ENCODE measurements at places on chromosomes 2 and 18.
A peak's percentile ranks its signal among the peaks of the same experiment; 100 is the strongest.

DNA sequence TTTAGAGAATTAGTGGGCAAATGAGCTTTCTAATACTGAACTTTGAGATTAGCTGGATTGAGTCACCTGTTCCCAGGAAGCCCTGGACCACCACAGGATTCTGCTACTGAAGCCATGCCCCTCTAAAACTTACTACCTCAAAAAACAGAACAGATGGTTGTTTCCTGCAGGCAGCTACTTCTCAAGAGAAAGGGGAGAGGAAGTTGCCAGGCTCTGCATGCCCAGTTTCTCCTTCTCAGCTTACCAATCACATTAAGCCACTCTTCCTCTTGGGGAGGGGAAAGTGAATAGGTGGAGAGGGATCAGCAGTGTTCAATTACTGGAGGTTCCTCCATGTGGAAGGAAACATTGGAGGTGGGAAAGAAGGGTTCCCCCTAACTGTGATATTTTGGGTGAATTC, 24.9 kb upstream of the C1GALT1C1L start:
- no peak overlapping the region for H3K4me3 ChIP-seq
- H3K36me3 ChIP-seq: no peaks in the 10 kb centered on the region
- H3K27ac ChIP-seq: no peak overlapping the region
- no peaks in the 10 kb centered on the region for H3K4me1 ChIP-seq
- H3K27me3 ChIP-seq: no peaks in the 10 kb centered on the region

DNA sequence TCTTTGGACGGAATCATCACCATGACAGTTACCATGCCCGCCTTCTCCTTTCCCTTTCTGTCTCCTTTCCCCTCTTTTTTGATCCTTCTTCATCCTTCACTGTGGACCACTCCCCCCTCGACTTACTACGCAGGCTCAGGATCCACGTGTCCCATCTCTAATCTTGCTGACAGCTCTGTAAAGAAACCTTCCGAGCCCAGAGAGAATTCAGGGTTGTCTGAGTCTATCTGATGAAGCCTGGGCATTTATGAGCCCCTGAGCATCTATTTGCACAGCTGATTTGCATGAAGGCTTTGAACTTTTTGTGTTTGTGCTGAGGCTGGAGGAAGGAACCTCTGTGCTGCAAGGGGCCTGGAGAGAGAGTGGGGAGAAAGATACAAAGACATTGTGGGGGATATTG, 50.7 kb downstream of the CIB4 start:
- H3K27ac ChIP-seq: no peak overlapping the region
- H3K4me3 ChIP-seq: no peak overlapping the region
- no peaks in the 10 kb centered on the region for H3K27me3 ChIP-seq
- no peaks in the 10 kb centered on the region for H3K36me3 ChIP-seq
- no peaks in the 10 kb centered on the region for H3K4me1 ChIP-seq

DNA sequence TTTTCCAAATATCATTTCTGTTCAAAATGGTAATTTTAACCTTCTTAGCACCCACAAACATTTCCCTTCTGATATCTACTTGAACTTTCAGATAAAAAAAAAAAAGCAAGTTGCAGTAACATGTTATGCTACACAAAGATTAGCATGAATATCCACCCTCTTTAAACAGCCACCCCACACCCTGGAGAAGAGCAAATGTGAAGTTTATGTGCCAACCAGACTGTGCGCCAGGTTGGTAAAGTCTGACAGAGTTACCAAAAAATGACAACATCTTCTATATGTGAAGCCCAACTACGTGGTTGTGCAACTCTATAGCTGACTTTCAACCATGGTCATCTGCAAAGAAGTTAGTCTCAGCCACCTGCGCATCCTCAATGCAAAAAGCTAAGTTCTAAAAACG, 62.6 kb downstream of the BCL11A start:
- no peaks in the 10 kb centered on the region for H3K4me1 ChIP-seq
- H3K27me3 ChIP-seq: no peaks in the 10 kb centered on the region
- no peak for DNase-seq
- no peak overlapping the region for H3K27ac ChIP-seq
- peaks cover 27% of the 10 kb centered on the region for H3K36me3 ChIP-seq

GRCh38 chr2:17804358-17804757, 11.9 kb upstream of the MSGN1 start:
- H3K36me3 ChIP-seq: no peaks in the 10 kb centered on the region
- DNase-seq: no peak
- H3K27me3 ChIP-seq: no peaks in the 10 kb centered on the region
- no peaks in the 10 kb centered on the region for H3K4me1 ChIP-seq

- H3K4me3 ChIP-seq: no peak overlapping the region
- no peak for DNase-seq
- H3K27me3 ChIP-seq: no peaks in the 10 kb centered on the region
- no peaks in the 10 kb centered on the region for H3K36me3 ChIP-seq
- no peak overlapping the region for H3K27ac ChIP-seq
Measured at GRCh38 chr2:19238440-19239060, 119.9 kb downstream of the OSR1 start.

DNA sequence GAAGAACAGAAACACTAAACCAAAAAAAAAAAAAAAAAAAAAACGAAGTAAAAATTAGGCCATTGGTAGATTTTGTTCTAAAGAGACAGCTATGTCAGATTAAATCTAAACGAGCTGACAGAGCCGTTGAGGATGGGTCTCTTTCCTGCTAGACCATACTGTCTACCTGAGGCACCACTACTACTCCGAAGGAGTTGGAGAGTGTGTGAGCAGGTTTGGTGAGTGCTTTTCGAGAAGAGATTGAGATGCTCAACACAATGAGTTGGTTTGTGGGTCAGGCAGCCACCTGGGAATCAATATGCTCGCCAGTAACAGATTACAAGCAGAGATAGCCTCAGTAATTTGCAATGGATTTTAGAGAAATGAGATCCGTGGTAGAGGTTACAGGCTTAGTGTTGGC, 281.5 kb upstream of the EPAS1 start:
- H3K4me3 ChIP-seq: 0 out of 3 replicates have a peak overlapping the region, but pooled peaks have one; percentile 9
- H3K4me1 ChIP-seq: peaks cover 15% of the 10 kb centered on the region
- DNase-seq: no peak
- peak overlapping the region; percentile 81 for H3K27ac ChIP-seq
- H3K36me3 ChIP-seq: peaks cover 3% of the 10 kb centered on the region

DNA sequence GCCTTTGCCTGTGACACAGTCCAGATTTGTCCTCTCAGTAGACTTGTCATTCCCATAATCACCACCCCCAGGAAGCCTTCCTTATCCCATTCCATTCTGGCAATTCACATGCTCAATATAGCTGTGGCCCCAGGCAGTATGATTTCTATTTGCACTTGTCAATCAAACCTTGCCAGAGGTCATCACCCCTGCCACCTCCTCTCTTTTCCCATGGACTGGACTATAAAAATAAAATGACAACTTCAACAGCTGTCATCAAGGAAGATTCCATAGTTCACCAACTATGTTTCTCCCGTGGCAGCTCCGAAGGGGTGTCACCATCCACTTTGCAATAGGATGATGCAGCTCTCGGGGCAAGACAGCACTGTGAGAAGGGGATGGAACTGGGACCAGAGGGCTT, 255.7 kb downstream of the CELF4 start:
- H3K27me3 ChIP-seq: no peaks in the 10 kb centered on the region
- no peak overlapping the region for H3K27ac ChIP-seq
- no peak for DNase-seq
- H3K4me3 ChIP-seq: no peak overlapping the region
- H3K4me1 ChIP-seq: no peaks in the 10 kb centered on the region

DNA sequence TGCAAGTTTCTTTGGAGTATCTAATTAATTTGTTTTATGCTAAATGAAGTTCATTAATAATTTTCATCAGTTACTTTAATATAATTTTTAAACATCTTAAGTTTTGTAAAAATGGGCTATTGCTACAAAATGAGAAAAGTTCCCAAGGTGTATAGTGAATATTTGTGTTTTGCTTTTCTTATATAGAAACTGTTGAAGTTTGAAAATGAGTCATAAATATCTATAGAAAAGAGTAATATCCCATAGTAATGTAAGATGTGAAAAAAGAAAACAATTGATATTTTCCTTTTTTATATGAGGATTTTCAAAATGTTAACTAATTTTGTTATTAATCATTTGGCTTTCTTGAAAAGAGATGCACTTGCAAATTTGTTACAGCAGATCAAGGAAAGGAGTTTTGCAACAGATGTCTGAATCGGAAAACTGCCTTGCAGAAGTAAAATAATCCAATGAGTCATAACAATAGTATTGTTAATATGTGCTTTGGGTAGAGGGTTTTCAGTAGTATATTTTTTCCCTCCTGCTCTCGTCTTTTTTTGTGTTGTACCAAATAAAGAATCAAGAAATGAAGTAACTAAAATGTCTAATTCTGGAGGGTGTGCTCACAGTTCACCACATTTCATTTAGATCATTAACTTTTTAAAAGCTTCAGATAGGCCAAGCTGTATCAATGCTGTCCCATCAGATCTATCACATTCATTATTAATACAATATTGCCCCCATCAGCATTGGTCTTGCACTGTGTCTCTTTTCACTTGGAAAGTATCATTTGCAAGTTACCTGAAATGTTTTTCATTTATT, 15.5 kb downstream of the DUSP19 start:
- H3K27me3 ChIP-seq: no peaks in the 10 kb centered on the region
- no peak overlapping the region for H3K27ac ChIP-seq
- no peak for DNase-seq
- no peaks in the 10 kb centered on the region for H3K4me1 ChIP-seq
- no peaks in the 10 kb centered on the region for H3K36me3 ChIP-seq

DNA sequence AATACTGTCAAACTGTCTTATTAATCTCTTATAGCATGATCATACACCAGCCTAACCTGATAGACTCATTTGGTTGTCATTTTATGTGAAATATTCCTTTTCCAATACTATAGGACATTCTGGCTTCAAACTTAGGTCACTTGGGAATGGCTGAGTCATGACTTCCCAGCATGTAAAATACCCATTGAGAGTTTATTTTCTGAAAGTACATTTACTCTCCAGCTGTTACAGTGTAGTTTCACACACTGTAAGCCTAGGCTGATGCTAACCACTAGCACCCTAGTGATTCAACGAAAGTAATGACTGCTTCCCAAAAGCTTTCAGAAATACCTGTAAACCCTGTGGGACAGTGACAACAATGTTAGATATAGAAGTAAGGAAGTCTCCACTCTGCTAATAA, 93.8 kb downstream of the FIGN start:
- H3K27me3 ChIP-seq: no peaks in the 10 kb centered on the region
- H3K27ac ChIP-seq: no peak overlapping the region
- peaks cover 3% of the 10 kb centered on the region for H3K4me1 ChIP-seq

DNA sequence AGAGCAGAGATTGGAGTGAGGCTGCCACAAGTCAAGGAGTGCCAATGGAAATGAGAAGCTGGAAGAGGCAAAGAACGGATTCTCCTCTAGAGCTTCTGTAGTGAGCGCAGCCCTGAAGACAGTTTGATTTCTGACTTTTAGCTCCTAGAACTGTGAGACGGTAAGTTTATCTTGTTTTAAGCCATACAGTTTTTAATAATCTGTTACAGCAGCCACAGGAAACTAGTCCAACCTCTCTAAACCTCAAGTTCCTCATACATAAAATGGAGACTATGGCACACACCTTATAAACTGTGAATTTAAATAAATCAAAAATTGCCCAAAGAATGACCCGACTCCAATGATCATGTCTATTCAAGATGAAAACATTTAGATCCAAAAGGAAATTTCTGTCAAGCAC, 596.5 kb downstream of the BCL11A start:
- H3K4me1 ChIP-seq: no peaks in the 10 kb centered on the region
- no peaks in the 10 kb centered on the region for H3K27me3 ChIP-seq
- H3K36me3 ChIP-seq: no peaks in the 10 kb centered on the region
- no peak for DNase-seq

GRCh38 chr18:61992923-61993322, 100.1 kb upstream of the RNF152 start:
- no peaks in the 10 kb centered on the region for H3K4me1 ChIP-seq
- no peak for DNase-seq
- no peak overlapping the region for H3K4me3 ChIP-seq
- no peak overlapping the region for H3K27ac ChIP-seq
- H3K36me3 ChIP-seq: no peaks in the 10 kb centered on the region

DNA sequence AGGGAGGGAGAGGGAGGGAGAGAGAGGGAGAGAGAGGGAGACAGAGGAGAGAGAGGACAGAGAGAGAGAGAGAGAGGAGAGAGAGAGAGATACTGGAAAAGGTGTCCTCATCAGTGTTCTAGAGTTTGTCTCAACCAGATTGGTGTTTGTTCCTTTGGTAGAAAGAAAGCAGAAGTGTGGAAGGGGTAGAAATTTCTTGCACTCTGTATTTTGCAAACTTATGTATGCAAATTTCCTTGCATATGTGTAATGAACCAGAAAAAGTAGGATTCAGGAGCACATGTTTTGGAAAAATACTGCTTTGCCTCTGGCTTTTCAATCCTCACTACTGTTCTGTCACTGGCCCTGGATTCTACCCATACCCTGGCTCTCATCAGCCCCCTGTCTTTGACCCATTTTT, 1.1 kb upstream of the SP140 start:
- no peaks in the 10 kb centered on the region for H3K27me3 ChIP-seq
- H3K27ac ChIP-seq: no peak overlapping the region
- no peaks in the 10 kb centered on the region for H3K4me1 ChIP-seq
- no peak for DNase-seq
- no peak overlapping the region for H3K4me3 ChIP-seq

- no peak for DNase-seq
- H3K4me3 ChIP-seq: no peak overlapping the region
- H3K27ac ChIP-seq: no peak overlapping the region
- H3K27me3 ChIP-seq: no peaks in the 10 kb centered on the region
- no peaks in the 10 kb centered on the region for H3K36me3 ChIP-seq
Measured at GRCh38 chr18:54787121-54787520, 41.2 kb upstream of the RAB27B start.

DNA sequence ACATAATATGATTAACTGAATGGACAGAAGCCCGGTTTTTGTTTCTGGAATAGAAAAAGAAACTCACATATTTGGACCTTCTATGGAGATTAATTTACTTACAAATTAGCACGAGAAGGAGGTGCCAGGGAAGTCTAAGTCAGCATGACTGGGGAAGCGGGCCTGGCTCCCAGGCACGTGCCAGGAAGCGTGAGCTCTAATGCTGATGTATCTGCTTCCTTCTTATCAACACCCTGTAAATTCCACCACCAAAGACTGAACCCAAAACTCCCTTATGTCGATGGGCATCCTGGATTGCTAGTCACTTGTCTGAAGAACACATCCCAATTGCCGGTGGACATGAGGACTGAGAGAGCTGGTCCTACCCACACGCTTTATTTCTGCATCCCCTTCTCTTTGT, 134.5 kb downstream of the GALNT14 start:
- no peaks in the 10 kb centered on the region for H3K27me3 ChIP-seq
- H3K27ac ChIP-seq: no peak overlapping the region
- H3K36me3 ChIP-seq: no peaks in the 10 kb centered on the region
- H3K4me3 ChIP-seq: no peak overlapping the region
- no peak for DNase-seq

- no peaks in the 10 kb centered on the region for H3K4me1 ChIP-seq
- H3K4me3 ChIP-seq: no peak overlapping the region
- no peak for DNase-seq
- no peaks in the 10 kb centered on the region for H3K27me3 ChIP-seq
Measured at GRCh38 chr2:173855661-173856060, 109.5 kb downstream of the SP3 start.
